ENCODE measurements at places on chromosomes 6 and 20.

- DNase-seq: no peak
Observed at GRCh38 chr6:111553580-111553979, 52.1 kb downstream of the TRAF3IP2 start.

DNA sequence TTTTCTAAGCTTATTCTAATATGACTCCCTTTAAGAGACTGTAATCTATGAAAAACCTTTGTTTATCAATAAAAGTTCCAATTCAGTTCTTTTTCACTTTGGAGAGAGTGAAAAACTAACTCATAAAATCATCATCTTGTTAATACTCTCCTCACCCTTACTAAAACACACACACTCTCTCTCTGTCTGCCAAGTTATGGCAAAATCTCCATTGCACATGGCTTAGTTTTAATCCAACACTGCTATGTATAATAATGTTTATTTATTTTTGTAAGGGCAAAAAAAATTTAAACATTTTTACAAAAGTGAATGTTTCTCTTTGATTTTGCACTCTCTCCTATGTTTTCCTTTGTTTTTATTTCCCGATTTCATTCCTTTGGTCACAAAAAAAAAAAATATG lies 253.2 kb downstream of the BMP7 start:
- DNase-seq: no peak

GRCh38 chr20:53122853-53123252 lies 150.7 kb downstream of the TSHZ2 start:
- no peak for DNase-seq

- DNase-seq: peak; percentile 24
Observed at GRCh38 chr20:62409931-62410745, 3.1 kb upstream of the CABLES2 start.

DNA sequence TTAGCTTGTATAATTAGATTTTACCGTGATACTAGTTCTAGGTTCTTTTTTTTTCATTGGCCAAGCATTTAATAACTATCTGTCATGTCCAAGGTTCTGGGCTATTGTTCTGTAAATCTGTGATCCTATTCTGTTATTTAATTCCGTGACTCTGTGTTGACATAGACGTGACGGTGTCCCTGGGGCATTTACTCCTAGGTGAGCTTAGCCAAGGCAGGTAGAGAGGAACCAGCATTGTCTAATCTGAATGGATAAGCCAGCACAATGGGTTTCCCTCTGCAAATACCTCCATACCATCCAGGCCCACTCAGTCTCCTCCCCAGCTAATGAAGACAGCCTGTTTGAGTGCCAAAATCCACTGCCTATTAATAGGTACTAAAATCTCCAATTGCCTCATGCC lies 8.9 kb upstream of the CDSN start:
- no peak for DNase-seq

- DNase-seq: peak; percentile 97
Observed at GRCh38 chr6:31664790-31665500, at the start of gene GPANK1. TSS of gene GPANK1 (minus strand) at chr6:31664997. CDS start at chr6:31664478, 519 bp downstream.

DNA sequence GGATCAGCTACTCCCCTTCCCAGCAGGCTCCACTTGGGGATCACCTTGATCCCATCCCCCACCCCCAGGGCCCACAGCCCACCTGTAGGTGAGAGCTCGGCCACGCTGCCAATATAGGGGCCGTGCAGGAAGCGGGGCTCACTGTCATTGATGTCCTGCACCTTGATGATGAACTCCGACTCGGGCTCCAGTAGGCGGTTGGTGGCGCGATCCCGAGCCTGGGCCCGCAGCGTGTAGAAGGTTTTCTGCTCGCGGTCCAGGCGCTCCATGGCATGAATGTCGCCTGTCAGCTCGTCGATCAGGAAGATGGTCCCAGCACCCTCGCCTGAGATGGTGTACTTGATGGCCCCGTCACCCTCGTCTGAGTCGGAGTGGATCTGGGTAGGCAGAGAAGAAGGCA lies 67.4 kb downstream of the CDH22 start:
- DNase-seq: no peak

DNA sequence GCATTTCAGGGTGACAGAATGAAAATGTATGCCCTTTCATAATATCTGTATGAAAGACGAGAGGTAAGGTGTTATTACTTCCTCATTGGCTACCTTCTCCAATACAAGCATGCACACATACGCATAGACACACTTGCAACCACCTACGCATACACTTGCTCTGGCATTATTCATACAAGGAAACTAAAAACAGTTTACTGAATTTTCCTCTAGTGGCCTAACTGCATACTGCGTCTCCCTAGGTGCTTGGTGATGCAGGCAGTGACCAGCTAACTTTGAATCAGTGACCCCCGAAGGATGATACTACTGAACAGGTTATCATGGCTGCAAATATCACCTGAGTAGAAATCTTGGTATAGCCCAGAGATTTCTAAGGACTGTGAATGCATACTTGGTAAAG lies 593.1 kb downstream of the PKHD1 start:
- no peak for DNase-seq

DNA sequence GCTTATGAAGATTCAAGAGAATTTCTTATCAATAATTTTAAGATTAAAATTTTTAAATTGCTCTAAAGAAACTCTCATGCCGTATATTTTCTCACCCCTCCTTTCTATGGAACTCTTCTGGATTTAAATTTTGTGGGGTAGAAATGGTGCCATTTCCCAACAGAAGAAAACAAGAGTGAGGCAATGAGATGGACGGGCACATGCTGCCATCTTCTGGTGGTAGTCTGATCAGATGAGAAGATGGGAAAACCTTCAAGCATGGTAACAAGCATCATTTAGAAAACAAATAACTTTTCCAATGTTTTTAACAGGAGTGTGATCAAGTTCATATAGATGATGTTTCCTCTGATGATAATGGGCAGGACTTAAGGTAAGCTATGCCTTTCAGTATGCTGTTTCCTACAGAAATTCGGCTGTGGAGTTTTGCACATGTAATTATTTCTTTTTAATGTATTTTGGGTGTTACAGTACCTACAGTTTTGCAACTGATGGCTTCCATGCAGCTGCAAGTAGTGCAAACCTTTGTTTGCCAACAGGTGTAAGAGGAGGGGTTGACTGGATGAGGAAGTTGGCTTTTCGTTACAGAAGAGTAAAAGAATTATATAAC lies 271.4 kb downstream of the EYA4 start:
- peak; percentile 73 for DNase-seq

- DNase-seq: no peak
Observed at GRCh38 chr6:132003516-132004178, 52.5 kb upstream of the CCN2 start.

DNA sequence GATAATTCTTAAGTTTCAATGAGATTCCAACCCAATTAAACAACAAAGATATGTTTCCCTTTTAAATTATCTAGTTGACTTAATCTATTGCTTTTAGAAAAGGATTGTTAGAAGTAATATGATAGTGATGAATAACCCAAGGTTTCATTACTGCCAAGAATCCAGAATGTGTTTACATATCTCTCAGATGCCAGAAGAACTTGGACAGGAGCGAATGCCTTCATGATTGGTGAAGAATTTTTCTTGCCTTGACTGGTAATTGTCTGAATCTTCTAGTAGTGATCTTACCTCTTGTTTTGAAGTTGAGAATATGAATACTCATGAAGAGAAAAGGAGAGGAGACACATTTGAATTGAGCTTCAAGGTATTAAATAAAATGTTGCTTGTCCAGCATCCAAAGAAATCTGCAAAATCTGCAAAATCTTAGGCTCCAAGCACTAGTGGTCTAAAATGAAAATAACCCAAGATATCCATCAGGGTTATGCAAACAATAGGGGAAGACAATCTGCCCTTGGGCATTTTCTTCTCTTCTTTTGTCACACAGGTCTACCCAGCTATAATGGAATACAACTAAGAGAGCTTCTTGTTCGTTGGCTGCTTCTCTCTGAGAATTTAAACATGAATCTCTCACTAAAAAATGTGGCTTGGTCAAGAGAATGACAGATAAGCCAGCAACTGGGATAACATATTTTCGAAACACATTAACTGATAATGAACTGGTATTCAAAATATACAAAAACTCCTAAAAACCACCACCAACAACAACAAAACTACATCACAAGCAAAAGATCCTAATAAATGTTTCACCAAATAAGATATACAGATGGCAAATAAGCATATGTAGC lies 928.9 kb downstream of the EYS start:
- DNase-seq: peak; percentile 34
